HS-27A (cell line): ENCODE measurements at places on chromosomes 5 and 9.

GRCh38 chr5:83035373-83036100 lies 41.7 kb downstream of the TMEM167A start:
- no peak for DNase-seq

GRCh38 chr5:127409921-127410675 lies 107.3 kb upstream of the PRRC1 start:
- no peak for DNase-seq

DNA sequence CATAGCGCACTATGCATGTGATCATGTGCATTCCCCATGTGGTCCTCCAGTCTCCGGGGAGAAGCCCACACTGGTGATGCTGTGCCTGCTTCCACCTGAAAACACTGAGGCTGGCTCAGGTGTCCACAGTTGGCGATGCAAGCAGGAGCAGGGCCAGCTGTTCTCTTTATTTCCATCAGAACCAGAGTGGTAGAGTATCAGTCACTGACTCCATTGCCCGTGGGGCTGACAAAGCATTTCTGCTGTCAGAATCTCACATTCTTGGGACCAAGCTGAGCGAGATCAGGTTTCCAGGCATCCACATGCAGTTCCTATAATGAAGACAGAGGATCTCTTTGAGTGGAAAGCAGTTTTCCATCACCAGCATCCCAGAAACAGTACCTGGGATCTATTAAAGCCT lies 52.5 kb downstream of the GADD45G start:
- no peak for DNase-seq

- no peak for DNase-seq
These were observed 70.3 kb upstream of the VCAN start for GRCh38 chr5:83401122-83401731.

DNA sequence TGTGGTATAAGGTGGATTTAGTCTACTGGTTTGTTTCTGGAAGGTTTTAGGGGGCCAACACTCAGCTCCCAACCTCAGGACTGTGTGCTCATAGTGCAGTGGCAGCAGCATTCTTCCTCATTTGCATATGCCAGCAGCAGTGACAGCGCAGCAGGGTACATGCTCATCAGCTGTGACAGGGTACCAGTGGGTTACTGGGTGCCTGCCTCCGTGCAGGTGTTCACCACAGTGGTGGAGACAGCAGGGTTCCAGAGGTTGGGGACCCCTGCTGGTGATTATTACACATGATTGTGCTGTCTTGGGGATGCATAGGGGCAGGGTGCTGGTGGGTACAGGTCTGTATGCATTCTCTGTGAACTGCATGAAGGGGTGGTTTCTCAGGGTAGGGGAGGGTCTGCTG lies 45.5 kb upstream of the IFNE start:
- DNase-seq, result no peak

GRCh38 chr9:127899128-127899943 lies at the start of gene ST6GALNAC6:
TSS of gene ST6GALNAC6 (minus strand) at chr9:127899603. CDS start at chr9:127897981, 1,622 bp downstream.
- no peak for DNase-seq

- DNase-seq, result no peak
These were observed 9.1 kb upstream of the MGAT1 start for GRCh38 chr5:180811623-180812124.

DNA sequence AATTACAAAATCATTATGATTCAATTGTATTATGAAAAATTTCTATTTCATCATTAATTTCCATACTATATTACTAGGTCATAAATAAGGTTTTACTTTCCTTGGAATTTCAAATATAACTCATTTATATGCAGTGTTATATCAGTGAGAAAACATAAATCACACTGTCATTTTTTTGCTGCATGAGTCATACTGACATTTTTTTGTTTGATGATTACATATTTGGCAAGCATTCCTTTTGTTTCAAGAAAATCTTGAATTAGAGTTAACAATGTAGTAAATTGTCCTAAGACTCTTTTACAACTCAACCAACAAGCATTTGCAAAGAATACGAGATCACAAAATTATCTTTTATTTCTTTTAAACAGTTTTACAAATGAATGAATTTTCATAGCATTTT lies 298.4 kb upstream of the SEMA6A start:
- no peak for DNase-seq

DNA sequence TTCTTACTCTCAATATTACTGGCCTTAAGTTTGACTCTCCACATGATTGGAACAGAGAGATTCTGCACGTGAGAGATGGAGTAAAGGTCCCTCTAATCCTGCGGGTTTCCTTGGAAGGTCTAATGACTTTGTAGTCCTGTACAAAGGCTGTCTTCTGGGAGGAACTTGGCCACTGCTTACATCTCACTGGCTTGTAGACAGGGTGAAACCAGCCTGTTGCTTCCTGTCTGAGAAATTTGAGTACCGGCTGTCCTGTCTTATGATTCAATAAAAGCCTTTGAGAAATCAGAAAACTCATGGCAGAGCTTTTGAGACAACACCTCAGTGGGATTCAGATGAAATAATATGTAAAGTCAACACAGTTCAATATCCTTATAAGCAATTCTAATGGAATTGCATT lies 43.0 kb downstream of the IL31RA start:
- DNase-seq, result no peak

GRCh38 chr5:143261748-143262392 lies 141.6 kb downstream of the NR3C1 start:
- no peak for DNase-seq

- no peak for DNase-seq
These were observed 66.0 kb upstream of the FCN1 start for GRCh38 chr9:134983506-134984371.
